ENCODE measurements at places on chromosomes 5 and 9. TPM values are rescaled to one million over a fixed set of nuclear protein-coding genes. Genes with fewer than 3 reads are reported as not detected.

The ADGRV1 gene
- total RNA-seq, result 0.45 TPM

The OLFML2A gene
- total RNA-seq, result not detected

The KCNMB1 gene
- total RNA-seq, result not detected

The TMOD1 gene
- 2.0 TPM for total RNA-seq

The CRB2 gene
- 0.06 TPM for total RNA-seq
